Tibial nerve (tissue), 4 donors: ENCODE measurements at places on chromosomes 13 and 19. TPM values are rescaled to one million over a fixed set of nuclear protein-coding genes. Genes with fewer than 3 reads are reported as not detected.

The CLEC17A gene
- total RNA-seq, result 0.60 TPM

The ERICH6B gene
- total RNA-seq, result not detected

The CEACAM4 gene
- total RNA-seq, result 1.7 TPM

The TMEM255B gene
- 21.6 TPM for total RNA-seq

The ZNF799 gene
- total RNA-seq, result 3.7 TPM

The ZNF737 gene
- 9.8 TPM for total RNA-seq

- no peak for DNase-seq
Observed at GRCh38 chr13:81458170-81458569, 1117.2 kb upstream of the SPRY2 start.

DNA sequence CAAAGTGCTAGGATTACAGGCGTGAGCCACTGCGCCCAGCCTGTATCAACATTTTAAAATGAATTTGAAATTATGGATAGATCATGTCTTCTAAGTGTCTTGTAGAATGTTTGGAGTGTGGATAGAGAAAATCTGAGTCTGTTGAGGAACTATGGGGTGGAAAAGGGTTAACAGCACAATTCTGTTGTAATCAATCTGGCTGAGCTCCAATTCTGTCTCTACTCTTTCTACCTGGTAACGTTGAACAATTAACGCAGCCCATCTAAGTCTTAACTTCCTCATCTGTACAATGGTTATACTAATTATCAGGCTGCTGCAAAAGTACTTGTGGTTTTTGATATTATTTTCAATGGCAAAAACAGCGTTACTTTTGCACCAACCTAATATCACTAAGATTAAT, 4.1 kb downstream of the FPR2 start:
- DNase-seq, result no peak

GRCh38 chr19:39918183-39918651, 16.2 kb downstream of the FCGBP start:
- DNase-seq, result no peak

DNA sequence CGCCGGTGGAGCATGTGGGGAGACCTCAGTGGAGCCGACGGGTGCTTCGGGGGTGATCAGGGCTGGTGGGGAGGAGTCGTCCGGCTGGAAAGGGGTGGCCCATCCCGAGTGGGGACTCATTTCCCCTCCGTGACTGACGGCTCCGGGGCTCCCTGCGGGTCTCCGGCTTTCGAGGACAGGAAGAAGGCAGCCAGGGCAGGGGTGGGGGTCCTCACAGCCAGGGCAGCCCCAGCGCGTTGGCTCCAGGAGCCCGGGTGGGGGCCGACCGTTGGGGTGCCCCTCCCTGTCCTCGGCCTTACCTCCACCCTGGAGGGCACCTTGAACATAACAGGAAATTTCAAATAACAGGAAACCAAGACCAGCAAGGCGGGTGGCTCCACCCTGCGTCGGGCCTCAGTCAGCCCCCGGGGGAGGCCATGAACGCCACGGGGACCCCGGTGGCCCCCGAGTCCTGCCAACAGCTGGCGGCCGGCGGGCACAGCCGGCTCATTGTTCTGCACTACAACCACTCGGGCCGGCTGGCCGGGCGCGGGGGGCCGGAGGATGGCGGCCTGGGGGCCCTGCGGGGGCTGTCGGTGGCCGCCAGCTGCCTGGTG, at the start of gene S1PR4:
Gene S1PR4 (plus strand): TSS at position 393 of the 596 bp plus-strand sequence. CDS start 24 bp downstream, at position 417.
- no peak for DNase-seq

DNA sequence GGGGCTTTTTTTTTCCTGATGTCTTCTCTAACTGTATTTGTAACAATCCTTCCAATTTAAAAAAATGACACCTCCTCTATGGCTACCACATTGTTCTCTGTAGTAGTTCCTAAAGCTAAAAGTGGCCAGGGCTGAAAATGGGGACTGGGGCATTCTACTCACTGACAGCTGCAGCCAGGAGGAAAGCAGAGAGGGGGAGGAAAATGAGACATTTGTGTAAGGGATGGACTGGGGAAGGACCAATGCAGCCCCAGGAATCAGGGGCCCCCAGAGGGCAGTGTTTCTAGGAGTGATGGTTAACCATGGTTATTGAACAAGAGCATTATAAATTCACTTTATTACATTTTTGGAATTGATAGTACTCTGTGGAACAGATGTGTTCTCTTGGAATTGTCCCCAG, 34.3 kb upstream of the C1QTNF9 start:
- DNase-seq, result no peak

DNA sequence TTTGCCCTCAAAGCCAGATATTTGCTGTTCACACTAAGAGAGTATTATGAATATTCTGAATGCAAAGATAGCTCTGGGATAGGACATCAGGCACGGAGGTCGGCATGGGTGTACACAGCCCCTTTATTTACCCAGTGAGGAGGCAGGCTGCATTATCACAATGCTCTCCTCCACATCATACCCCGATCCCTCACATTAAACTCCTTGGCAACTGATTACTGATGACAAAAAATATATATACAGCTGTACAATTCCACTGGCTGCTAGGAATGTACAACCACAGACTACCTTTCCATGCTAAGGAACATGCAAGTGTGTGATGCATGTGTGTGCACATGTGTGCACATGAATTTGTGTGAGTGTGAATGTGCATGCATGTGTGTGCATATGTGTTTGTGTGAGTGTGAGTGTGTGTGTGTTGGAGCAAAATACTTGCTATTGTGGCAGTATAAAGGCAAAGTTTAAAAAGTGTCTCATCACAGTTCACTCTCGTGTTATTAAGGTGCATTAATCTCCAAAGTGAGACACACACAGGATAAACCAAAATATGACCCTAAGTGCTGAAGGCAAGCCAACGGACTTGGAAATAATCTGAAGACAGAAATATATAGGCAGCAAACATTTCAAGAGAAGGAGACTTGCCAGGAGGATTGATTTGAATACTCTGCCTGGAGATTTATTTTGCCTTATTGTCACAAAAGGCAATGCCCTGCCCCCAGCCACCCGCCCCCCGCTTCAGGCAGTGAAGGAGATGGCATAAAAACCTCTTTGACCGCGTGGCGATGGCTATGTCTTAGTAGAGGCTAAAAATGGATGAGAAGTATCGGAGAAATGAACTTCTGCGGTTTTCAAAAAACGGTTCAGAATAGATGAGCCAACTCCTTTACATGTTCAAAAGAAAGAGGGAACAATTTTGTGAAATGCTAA, 274.8 kb downstream of the TSHZ3 start:
- no peak for DNase-seq

DNA sequence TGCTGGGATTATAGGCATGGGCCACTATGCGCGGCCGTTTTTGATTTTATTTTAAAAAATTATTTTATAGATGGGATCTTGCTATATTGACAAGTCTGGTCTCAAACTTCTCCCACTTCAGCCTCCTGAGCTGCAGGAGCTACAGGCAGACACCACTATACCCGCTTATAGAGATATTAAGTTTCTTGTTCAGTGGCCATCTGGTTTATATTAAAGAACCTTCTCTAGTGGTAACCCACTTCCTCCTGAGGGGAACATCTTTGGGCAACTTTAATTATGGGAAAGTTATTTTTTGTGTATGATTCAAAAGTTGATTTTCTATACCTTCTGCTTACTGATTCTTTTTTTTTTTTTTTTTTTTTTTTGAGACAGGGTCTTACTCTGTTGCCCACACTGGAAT, 172.7 kb downstream of the KLF5 start:
- no peak for DNase-seq

DNA sequence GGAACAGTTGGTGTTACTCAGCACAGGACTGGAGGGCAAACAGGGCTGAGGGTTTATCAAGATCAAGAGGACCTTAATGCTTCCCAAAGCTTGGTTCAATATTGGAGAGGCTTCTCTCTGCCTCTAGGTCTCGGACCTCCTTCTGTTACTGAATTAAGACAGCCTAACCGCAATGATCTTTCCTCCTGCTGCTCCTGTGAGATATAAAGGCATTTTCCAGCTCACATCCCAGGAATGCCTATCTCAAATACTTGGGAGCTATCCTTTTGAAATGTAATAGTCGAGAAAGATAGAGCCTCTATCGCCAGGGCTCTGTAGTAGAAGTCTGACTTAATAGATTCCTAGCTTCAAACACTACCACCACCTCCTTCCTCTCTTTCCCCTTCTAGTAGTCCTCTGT, 1475.0 kb downstream of the SLITRK1 start:
- no peak for DNase-seq

GRCh38 chr19:14814982-14815652, 19.9 kb downstream of the OR7A5 start:
- DNase-seq, result no peak
